CD4-positive, alpha-beta T cell treated with Interferon gamma for 1 hour (primary cell): ENCODE measurements at places on chromosomes 3 and 15.
A peak's percentile ranks its signal among the peaks of the same experiment; 100 is the strongest.

GRCh38 chr3:167740961-167741587 is 5.6 kb downstream of the SERPINI1 start:
- peak; percentile 27 for DNase-seq

GRCh38 chr15:61041886-61042285 is 187.2 kb downstream of the RORA start:
- no peak for DNase-seq

DNA sequence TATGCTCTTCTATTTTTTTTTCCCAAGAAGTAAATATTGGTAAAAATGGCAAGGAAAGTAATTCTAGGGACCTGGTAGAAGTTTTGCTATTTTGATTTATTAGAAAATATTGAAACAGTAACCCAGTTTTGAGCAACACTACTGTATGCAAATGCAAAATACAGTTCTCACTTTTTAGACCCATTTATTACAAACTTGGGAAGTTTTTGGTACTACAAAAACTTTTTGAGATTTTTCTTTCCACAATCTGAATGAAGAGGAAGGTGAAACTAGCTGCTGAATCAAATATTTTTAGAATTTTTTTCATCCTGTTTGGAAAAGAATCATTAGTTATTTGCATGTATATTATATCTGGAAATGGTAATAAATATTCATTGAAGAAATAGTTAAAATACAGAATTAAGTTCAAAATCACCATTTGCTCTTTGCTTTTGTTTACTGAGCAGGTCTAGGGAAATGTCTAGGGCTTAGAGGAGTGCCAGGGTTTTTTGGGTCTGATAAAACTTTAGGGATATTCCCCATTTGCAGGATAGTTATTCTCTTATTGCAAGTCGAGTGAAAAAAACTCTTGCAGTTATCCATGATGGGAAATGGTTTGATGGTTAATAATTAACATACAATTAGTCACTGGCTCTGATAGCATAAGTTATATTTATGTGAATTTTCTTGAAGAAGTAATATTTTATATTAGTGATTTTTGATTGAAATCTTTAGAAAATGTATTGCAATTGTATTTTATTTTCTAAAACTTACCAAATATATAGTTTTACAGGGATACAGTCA is 47.0 kb downstream of the TCF12 start:
- no peak for DNase-seq

GRCh38 chr15:73802431-73803041 is 49.4 kb upstream of the INSYN1 start:
- DNase-seq, result no peak

DNA sequence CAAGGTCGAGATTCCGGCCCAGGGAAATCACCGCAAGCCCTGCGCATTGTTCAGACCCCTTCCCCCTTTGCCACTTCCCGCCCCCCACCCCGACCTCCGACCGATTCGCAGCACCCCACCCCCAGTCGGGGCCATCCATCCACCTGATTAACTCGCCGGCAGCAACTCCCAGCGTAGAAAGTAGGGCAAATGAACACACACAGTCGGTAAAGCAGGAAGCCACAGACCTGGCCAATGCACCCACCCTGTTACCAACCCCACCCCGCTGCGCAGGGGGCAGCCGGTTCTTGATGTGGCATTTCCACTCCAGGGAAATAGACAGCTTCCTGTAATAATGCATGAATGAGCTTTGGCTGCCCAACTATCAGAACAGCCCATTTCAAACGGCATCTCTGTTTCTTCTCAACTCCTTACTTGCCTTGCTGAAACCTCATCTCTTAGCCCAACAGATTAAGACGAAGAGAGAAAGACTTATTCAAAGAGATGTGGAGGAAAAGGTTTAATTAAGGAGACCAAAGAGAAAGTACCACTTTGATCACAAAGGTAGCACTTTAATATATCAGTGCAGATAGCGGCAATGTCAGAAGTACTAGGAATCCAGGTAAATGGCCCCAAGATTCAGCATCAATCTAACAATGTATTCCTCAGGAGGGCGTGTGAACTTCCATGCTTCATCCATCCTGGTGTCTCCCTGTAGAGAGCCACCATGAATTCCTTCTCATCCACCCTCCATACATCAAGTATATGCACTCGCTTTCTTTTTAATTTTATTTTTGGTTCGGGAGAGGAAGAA is 1.9 kb downstream of the TNIK start:
- peak; percentile 41 for DNase-seq

DNA sequence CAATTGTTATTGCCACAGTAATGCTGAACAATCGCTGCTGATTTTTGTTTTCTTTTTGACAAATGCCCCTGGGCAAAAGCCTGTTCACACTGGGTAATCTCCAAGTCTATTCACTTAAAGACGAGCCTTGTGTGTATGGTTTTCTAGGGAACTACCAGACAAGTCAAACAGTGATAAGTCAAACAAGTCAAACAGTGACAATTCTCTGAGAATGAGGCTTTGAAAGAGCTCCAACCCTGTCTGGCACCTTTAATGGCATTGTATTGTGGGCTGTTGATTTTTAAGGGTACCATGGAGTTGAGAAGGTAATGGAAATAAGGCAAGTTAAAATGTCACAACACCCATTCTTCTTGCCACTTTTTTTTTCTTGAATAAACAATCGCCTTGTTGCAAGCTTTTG is 59.4 kb upstream of the TMC3 start:
- DNase-seq, result no peak

DNA sequence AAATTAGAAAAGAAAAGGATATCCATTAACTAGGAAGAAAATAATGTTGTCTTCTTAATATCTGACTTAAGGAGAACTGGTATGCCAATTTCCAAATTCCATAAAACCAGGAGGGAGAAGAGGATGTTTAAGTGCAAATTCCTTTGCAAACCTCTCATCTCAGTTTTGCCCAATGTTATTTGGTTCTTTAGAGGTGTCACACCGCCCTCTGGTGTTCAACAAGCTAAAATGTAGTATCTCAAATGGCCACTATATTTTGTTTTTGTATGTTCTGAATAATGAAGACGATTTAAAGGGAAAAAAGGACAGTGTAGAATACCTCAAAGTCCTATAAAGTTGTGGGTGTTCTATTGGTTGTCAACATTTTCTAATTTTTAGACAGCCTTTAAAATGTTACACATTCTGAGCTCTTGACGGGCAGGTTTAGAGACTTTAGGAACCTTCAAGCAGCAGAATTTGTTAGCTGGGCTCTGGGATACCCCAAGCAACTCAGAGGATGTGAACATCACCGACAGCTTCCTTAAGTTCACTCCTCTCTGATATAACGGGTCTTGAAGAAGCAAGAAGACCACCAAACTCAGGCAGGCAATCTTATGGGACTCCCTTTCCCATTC is 458.3 kb downstream of the MFSD1 start:
- DNase-seq, result no peak

- no peak for DNase-seq
These were observed 14.6 kb upstream of the MME start for GRCh38 chr3:155065537-155065936.

GRCh38 chr15:69756440-69756839 is 303.8 kb downstream of the RPLP1 start:
- DNase-seq, result no peak

- peak; percentile 43 for DNase-seq
These were observed 69.5 kb upstream of the EPHB3 start for GRCh38 chr3:184491867-184492615.

DNA sequence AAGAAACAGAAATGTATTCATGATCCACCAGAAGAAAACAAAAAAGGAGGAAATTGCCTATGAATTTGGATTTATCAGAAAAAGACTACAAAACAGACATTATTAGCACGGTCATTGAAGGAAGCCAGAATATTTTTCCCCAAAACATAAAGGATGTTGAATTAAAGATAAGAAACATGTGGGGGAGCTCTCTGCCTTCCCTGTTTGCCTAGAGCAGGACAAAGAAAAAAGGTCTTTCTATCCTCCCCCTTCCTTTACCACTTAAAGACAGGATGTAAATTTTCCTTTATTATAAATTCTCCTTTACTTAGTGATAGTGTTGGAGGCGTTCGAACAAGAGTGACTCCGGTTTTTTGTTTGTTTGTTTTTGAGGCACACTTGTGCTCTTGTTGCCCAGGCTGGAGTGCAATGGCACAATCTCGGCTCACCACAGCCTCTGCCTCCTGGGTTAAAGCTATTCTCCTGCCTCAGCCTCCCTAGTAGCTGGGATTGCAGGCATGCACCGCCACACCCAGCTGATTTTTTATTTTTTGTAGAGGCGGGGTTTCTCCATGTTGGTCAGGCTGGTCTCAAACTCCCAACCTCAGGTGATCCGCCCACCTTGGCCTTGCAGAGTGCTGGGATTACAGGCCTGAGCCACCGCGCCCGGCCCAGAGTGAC is 14.9 kb upstream of the RPN1 start:
- DNase-seq, result no peak

GRCh38 chr15:28984421-28985315 is 98.9 kb downstream of the APBA2 start:
- DNase-seq, result peak; percentile 46

DNA sequence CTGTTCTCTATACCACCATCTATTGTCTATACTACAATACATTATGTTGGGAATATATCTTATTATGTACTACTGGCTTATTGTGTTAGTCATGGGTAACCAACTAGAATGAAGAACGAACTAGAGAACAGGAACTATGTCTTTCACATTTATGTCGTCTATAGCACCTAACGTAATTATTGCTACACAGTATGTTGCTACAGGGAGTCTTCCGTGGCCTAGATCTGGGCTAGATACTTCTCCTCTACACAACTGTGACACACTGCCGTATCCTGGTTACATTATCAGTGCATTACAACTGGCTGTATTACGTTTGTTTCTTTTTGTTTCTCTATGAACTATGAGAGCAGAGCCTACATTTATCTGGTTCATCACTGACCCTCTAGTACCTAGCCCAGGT is 34.0 kb downstream of the SCG5 start:
- no peak for DNase-seq

DNA sequence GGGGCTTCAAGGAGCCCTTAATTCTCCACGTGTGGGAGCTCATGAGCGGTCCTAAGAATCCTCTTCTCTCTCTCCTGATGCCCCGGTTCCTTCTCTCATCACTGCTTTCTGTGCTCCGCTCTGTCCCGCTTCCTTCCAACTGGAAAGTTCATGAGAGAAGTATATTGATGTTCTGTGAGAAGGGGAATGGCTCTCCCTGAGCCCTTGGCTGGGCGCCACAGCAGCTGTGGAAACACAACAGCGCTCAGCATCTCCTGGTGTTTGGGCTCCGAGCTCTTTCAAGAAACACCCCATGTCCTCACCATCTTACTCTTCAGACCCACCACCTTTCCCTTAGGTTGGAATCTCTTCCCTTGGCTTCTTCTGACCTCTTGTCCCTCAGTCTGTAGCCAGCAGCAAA is 161.7 kb downstream of the VGLL4 start:
- DNase-seq, result no peak

DNA sequence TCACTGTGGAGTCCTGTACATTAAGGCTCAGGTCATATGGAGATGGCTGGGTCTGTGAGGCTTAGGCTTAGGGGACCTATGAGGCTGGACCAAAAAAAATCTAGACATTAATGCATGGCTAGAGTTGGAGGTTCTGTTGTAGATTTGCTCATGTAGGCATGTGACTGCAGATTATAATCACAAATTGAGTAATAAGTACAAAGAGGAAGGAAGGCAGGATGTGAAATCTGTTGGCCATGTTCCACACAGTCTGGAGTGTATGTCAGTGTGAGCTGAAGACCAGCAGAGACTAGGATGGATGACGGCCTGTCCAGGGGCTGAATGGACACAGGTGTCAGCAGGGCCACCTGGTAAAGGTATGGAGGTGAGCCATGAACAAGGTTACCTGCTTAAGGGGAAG is at the start of gene ST3GAL6:
TSS of gene ST3GAL6 (plus strand) at position 265 of the 400 bp plus-strand sequence. CDS start 5,101 bp downstream, outside the sequence.
- DNase-seq, result peak; percentile 11

DNA sequence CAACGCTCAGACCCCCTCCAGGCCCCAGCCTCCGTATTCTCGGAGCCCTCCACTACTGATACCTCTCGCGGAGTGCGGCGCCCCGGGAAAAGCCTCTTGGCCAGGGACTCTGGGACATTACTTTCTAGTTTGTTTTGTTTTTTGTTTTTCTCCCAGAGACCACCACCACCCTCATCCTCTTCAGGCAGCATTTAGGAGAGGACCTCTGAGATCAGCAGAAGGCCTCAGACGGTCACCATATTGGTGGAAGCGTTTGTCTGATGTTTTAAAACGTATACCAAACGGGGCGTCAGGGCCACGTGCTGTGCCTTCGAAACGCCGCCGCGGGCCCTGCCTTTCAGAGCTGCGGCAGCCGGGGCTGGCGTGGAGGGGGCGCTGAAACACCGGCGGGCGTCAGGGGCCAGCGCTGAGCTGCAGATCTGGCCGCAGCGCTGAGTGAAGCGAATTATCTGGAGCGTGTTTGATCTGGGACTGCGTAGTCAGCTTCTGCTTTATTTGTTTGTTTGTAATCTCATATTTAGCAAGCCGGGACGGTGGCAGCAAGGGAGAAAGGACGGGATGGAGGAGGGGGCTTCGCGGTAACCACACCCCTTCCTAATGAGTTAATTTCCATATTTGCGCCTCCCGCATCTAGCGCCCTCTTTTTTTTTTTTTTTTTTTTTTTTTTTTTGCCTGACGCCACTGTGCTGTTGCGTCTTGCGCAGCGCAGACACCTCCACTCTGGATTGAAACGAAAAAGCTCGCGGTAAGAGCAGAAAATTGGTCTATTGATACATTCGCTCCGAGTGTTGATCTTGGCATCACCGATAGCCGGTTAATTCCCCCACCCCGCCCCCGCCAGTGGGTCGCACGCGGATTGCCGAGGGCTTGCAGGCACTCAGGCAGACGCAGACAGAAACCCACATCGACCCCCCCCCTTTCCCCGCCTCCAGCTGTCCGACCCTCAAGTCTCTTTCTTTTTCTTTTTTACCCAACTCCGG is 14.9 kb downstream of the SOX2 start:
- DNase-seq, result no peak

DNA sequence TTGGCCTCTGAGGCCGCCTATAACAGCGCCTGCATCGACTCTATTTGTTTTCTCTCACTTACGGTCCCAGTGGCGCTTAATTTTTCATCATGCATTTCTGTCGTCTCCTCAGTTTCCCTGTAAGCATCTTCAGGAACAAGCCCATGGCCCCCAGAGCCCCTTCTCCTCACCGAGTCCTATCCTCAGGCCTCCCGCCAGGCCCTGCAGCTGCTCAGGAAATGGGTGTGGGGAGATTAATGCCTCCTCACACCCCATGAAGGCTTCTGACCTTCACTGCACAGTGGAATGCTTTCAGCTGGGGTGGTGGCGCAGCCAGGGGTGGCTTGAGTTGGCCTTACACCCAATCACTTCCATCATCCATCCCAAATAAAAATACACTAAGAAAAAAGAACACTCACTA is 260.4 kb downstream of the FAM43A start:
- no peak for DNase-seq

GRCh38 chr3:179473565-179473964 is 22.3 kb upstream of the GNB4 start:
- DNase-seq, result no peak

- no peak for DNase-seq
These were observed 45.7 kb upstream of the WNT5A start for GRCh38 chr3:55532806-55533205.

DNA sequence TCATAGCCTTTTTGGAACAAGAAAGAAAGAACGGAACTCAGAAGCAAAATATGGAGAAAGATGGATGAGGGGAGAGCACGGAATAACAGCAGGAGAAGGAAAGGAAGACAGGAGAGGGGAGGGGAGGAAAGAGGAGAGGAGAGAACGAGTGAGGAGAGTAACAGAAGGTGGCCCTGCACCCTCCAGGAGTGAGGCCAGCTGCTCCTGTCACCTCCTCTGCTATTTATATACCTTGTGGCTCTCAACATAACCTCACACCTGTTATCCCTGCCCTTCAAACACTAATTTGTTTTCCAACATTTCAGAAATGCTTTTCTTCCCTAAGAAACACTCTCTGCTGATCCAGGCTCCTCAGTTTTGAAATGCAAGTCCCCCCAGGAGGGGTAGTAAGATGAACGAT is 53.4 kb upstream of the ATP2B2 start:
- DNase-seq, result no peak
